ENCODE measurements at places on chromosomes 3 and 15.

DNA sequence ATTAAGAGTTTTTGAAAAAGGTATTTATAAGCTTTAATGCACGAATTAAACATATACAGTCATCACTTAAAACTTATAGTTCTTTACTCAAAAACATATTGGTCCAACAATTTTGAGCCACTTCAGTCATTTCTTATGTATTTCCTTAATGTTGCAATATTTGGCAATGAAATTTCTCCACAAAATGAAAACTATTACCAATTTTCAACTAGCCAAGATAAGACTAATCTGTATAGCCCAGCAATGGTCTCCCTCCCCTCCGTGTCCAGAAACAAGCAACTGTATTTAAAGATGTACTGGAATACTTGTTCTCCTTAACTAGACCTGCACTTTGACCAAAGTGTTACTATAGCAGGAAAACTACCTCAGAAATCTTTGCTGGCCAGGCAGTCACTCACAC is 9.2 kb downstream of the ARF4 start:
- DNase-seq: no peak

DNA sequence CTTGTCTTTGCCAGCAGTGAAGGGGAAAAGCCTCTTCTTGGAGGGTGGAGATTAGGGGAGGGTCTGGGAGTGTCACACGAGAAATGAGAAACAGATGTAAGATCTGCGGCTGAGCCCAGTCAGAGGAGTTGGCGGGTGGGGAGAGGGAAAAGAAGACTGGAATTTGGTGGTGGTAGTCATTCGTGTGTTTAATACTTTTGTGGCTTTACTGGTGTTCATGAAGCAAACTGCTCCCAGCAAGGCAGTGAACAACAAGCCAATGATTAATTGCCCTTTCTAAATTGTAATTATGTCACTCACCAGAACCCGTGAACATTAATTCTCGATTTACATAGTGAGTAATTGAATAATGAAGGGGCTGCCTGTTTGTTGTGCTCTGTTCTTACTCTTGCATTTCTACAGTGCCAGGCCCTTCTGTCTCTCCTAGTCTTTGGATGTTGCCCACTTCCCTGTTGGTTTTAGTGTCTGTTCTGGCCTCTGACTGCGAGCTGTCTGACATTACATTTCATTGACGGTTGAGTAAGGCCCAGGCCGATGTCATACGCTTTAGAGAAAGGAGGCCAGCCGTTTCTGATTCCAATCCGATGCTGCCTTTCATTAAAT is 78.0 kb downstream of the CHCHD6 start:
- no peak for DNase-seq

- DNase-seq: no peak
These were observed 55.7 kb upstream of the APEH start for GRCh38 chr3:49618412-49618811.

- no peak for DNase-seq
These were observed 82.8 kb upstream of the TNIK start for GRCh38 chr3:171542976-171543375.

DNA sequence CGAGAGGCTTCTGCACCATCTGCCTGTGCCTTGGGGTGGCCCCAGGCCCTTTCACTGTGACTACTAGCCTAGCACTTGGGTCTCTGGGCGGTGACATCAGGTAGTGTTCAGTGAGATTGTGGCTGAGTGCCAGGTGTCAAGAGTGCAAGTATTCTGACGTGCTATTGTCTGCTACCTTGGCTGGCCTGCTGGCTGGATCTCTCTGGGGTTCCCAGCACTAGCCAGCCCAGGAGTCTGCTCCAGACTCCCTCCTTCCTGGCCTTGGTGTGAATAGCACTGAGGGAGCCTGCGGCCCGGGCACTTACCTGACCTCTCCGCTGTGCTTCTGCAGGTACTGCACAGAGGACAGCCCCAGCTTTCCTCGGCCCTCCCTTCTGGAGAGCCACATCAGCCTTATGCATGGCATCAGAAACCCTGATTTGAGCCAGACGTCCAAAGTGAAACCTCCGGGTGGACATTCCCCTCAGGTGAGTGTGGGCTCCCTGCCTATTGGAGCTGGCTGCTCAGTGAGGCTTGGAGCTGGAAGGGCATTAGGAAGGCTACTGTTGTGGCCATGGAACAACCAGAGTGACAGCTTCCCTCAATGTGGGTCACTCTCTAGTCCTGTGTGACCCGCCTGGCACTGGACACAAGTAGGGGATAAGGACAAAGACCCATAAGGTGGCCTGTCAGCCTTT is 17.5 kb upstream of the ALPK3 start:
- no peak for DNase-seq

DNA sequence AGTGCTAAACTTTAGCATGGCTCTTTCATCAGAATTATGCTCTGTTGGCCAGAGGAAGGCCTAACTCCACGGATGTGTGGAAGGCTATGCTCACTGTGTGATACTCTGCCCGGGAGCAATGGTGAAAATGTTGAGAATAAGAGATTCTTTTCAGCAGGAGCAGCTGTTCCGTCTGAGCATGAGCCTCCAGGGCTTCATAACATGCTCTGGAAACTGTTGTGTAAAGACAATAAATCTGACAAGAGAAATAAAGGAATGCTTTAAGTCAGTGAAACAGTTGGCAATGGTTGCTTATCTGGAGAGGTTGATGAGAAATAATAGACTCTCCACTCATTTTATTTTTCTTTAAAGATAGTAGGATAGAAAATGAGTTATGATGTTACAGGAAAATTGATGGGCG is 269.8 kb downstream of the DIPK2A start:
- DNase-seq: no peak

DNA sequence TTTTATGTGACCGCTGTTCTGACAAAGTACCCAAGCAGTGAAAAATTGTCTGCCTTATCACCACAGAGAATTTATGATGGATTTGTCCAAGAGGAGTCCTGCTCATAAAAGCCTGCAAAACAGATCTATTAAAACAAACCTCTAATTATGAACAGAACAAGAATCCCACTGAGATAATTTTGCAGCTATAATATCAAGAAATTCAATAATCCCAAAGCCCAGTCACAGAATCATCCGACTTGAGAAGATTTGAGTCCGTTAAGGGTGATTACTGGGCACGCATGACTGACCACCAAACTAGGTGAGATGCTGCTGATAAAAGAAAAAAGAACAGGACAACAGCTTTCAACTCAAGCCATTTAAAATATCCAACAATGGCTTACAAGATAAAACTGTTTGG is 231.0 kb upstream of the WNT5A start:
- no peak for DNase-seq

GRCh38 chr15:61141497-61142125 is 87.5 kb downstream of the RORA start:
- DNase-seq: no peak

- no peak for DNase-seq
These were observed 1.3 kb downstream of the CTNNB1 start for GRCh38 chr3:41200669-41201021.

DNA sequence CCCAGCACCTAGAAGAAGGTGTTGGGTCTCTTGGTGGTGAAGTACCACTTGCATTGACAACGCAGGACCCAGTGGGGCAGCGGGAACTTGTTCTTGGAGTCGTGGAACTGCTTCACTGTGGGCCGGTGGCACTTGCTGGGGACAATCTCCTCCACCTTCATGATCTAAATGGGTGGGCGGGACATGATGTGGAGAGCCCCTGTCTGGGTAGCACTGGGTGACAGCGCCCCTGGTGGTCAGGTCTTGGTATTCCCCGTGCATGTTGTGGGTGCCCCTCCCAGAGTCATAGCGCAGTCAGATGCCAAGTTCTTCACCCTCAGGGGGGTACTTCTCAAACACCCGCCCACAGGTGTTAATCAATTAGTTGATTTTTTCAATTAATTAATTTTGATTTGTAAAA is 60.2 kb downstream of the AGBL1 start:
- peak; percentile 4 for DNase-seq

DNA sequence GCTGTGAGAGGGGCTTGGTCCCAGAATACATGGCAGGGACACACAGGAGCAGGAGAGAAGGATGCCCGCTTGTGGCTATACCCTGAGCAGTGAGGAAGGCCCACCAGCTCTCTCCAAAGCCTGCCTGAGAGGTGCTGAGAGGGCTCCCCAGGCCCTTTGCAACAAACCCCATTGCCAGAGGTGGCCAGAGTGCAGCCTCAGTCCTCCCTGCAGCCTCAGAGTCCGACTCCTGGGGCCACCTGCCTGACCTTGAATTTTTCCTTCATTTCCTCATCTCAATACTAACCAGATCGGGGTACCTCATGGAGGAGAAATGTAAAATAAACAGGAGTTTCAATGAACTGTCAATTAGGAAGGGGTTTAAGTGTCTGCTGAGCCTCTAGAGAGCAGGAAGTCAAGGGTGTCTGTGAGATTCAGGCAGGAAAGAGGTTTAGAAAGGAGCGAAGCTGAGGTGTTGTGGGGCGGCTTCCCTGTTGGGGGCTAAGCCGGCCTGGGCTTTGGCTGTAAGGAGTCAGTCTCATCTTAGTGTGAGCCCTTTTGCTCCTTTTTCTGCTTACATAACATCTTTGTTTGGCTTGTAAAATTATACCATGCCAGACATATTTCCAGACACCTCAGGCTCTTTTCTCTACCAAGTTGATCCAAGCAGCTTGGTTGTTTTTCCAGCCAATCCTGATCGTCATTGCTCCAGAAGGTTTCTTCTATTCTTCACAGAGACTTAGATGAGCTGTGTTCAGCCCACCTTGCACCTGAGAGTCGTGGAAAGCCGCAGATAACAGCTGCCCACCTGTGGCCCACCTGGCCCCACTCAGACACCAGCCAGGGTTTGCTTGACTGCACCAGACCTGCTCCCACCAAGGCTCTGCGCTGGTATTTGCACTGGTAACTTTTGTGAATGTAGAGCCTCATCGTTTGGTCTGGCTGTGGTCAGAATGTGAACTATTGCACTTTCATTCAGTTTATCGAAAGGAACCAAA is 36.7 kb downstream of the CMTM7 start:
- DNase-seq: no peak

- DNase-seq: no peak
These were observed 12.7 kb downstream of the SHOX2 start for GRCh38 chr3:158093526-158093925.

- no peak for DNase-seq
These were observed 65.3 kb downstream of the CLASP2 start for GRCh38 chr3:33652736-33653135.

GRCh38 chr15:69881766-69882165 is 216.0 kb downstream of the TLE3 start:
- no peak for DNase-seq

GRCh38 chr15:33119273-33119672 is 75.2 kb downstream of the FMN1 start:
- DNase-seq: no peak

DNA sequence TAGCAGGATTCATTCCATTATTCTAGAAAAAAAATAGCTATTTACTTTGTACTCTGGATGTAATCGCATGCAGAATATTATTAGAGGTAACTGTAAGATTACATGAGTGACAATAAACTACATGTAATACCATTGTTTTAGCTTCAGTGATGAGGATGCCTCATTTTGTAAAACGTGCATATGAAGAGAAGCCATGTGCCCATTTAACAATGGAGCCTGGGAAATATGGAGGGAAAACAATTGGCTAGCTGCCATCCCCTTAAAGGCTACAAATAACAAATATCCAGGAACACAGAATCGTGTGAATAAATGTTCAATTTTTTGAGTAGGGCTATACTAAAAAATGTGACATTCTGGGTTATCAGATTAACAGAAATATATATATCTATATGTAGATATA is 151.1 kb downstream of the SAMMSON start:
- DNase-seq: no peak

DNA sequence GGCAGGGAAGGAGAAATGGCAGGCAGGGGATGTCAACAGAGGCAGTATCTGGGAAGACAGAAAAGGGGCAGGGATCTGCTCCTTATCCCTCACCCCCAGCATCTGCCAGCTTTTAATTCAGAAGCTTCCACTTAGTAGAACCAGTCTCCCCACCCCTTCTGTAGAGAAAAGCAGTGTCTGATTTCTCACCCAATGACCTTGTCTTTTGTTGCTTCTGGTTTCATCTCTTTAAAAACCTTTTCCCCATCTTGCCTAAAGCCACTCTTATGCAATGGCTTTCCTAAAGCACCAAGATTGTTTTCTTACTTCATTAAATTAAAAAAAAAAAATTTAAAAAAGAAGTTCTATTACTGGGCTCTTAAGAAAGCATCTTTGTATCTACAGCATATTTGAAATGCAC is 27.8 kb downstream of the ARHGEF3 start:
- no peak for DNase-seq

DNA sequence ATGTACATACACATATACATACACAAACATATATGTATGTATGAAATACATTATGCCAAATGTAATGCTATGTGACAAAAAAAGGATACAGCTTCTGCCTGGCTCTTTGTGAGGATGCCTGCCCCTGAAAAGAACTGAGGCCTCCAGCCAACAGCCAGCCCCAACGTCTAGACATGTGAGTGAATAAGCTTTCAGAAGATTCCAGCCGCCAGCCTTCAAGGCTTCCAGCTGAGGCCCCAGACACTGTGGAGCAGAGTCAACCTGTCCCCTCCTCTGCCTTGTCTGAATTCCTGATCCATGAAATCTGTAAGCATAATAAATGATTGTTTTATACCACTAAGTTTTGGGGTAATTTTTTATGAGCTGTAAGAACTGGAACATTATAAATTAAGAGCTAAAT is 24.7 kb downstream of the GXYLT2 start:
- DNase-seq: no peak

- peak; percentile 3 for DNase-seq
These were observed 35.6 kb upstream of the PPP4R2 start for GRCh38 chr3:72960812-72961518.

DNA sequence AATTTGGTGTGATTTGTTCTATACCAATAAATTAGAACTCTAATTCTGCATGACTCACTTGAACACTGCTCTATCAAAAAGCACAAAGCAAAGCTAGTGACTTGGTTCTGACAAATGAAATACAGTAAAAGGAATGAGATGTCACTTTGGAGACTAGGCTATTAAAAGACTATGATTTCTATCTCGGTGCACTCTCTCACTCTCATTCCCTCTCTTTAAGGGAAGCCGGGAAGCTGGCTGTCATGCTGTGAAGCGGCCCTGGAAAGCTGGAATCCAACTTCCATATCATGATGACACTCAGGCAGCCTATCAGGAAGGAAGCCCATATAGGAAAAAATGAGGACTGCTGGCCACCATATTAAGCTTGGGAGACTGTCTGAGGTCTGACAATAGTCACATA is 590.1 kb upstream of the CBLB start:
- no peak for DNase-seq

DNA sequence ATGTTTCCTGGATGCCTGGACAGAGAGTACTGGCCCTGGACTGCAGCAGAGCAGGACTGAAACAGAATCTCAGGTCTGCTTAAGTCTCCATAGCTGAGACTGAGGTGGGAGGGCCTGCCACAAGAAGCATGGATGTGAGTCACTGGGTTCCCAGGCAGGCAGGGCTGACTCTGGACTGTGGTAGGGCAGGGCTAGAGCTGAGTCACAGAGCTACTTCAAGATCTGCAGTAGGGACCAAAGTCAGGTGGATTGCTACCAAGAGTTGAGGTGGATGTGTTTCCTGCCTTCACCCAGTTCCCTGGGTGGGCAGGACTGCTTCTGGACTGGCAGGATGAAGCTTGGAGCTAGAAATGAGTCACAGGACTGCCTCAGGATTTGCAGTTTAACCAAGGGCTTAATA is 282.9 kb downstream of the AGBL1 start:
- DNase-seq: no peak

Data from stimulated activated CD4-positive, alpha-beta T cell treated with anti-CD3 and anti-CD28 coated beads, Interleukin-12 subunit alpha, Interleukin-12 subunit beta, amount 100 ng/mL, for 4 hours (primary cell).